Naive B cell (primary cell): ENCODE measurements at places on chromosomes 2 and 18. TPM values are rescaled to one million over a fixed set of nuclear protein-coding genes. Genes with fewer than 3 reads are reported as not detected.

The GNAL gene
- 0.13 TPM for polyA plus RNA-seq

The HOXD10 gene
- polyA plus RNA-seq: not detected

The ARHGEF4 gene
- not detected for polyA plus RNA-seq

The CD207 gene
- not detected for polyA plus RNA-seq

The FOXD4L1 gene
- not detected for polyA plus RNA-seq

The ARHGAP28 gene
- not detected for polyA plus RNA-seq

The VWC2L gene
- not detected for polyA plus RNA-seq

The PROKR1 gene
- not detected for polyA plus RNA-seq
